ENCODE measurements at places on chromosomes 3 and 15.

GRCh38 chr3:98735761-98736269 is 27.3 kb upstream of the ST3GAL6 start:
- peaks cover 15% of the 10 kb centered on the region for H3K4me1 ChIP-seq
- peaks cover 63% of the 10 kb centered on the region for H3K27me3 ChIP-seq
- no peaks in the 10 kb centered on the region for H3K36me3 ChIP-seq
- no peak for DNase-seq

- no peak for DNase-seq
- no peaks in the 10 kb centered on the region for H3K36me3 ChIP-seq
- H3K27ac ChIP-seq, result no peak overlapping the region
- no peaks in the 10 kb centered on the region for H3K27me3 ChIP-seq
- H3K4me3 ChIP-seq, result no peak overlapping the region
- H3K4me1 ChIP-seq, result no peaks in the 10 kb centered on the region
Observed at GRCh38 chr3:169173231-169173630, 490.3 kb downstream of the MECOM start.

DNA sequence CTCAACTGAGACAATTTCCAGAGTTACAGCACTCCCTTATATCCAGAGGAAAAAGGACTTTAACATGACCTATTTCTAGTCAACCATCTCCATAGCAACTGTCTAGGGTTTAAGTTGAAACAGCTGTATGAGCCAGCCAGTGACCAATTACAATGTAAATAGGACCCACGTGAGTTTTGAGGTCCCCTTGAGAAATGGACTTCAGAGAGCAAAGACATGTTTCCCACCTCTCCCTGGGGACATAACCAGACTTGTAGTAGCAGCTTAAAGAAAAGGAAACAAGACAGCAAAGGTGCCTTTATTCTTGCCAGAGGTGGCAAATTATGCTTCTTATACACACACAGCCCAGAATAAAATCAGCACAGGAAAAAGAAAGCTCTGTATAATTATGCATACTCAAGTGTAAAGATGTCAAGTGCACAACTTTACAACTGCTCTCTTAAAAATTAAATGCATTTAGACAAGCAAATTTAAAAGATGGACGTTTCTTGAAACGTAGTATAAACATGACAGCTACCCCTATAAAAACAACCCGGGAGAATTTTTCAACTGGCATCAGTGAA is 40.2 kb downstream of the SUMF1 start:
- H3K4me1 ChIP-seq, result peaks cover 21% of the 10 kb centered on the region
- no peaks in the 10 kb centered on the region for H3K27me3 ChIP-seq
- no peak overlapping the region for H3K4me3 ChIP-seq
- no peak for DNase-seq
- H3K27ac ChIP-seq, result no peak overlapping the region
- H3K36me3 ChIP-seq, result peaks cover 14% of the 10 kb centered on the region

DNA sequence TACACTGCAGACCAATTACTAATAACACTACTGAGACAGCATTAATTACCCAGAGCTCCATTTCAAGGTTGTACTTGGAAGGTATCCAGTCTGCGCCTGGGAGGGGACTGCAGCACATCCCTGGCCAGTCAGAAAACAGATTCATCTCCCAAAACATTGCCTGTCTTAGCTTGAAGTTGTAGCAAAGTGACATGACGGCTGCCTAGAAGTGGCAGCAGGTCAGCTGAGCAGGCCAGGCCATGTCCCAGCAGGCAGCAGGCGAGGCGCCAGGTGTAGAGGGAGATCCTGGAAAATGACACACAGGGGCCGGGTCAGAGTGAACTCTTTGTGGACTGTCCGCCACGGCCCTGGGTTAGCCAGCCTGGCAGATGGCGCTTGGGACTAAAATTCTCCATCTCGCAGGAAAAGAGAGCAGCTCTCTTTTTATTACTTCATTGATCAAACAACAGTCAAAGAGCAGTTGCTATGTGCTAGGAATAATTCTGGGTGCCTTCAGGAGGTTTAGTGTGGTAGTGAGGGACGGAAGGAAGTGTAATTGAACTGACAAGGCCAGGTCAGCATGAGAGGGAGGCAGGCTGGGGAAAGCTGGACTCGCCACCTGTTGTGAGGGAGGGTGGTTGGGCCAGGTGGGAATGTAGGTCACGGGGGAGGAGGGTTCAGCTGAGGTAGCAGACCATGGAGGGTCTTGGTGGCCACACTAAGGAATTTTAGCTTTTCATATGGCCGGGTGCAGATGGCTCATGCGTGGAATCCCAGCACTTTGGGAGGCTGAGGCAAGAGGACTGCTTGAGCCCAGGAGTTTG is 1.3 kb upstream of the MAP6D1 start:
- peaks cover 15% of the 10 kb centered on the region for H3K4me1 ChIP-seq
- peaks cover 16% of the 10 kb centered on the region for H3K27me3 ChIP-seq
- peak overlapping the region; percentile 54 for H3K4me3 ChIP-seq
- DNase-seq, result peak; percentile 40

- peaks cover 3% of the 10 kb centered on the region for H3K27me3 ChIP-seq
- H3K36me3 ChIP-seq, result no peaks in the 10 kb centered on the region
- no peak within 1 kb of the TSS for H3K4me3 ChIP-seq
- H3K4me1 ChIP-seq, result no peaks in the 10 kb centered on the region
- no peak within 1 kb of the TSS for H3K27ac ChIP-seq
Observed at GRCh38 chr3:127287840-127288239, at the start of gene PRR20G. Gene PRR20G (minus strand): TSS chr3:127288046. CDS start chr3:127287365, 681 bp downstream.

DNA sequence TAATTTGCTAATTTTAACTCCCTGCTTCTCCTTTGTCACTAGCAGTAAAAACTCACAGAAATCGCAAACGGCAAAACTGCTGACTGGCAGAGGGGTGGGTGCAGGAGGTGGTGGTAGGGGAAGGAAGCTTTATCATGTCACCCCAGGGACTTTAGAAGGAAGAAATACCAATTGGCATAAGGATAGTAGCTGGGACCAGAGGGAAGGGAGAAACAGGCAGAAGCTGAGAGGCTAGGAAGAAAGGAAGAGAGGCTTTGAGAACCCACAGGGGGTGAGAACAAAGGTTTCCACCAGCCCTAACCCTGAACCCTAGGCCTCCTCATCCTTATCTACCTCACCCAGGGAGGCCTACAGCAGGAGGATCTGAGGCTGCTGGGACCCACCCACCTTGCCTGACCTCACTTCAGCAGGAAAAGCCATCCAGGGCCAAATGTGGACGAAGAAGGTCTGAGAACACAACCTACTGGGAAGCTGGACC is 10.7 kb downstream of the ITGB5 start:
- no peak overlapping the region for H3K27ac ChIP-seq
- DNase-seq, result no peak
- H3K36me3 ChIP-seq, result no peaks in the 10 kb centered on the region
- peaks cover 12% of the 10 kb centered on the region for H3K4me1 ChIP-seq
- H3K4me3 ChIP-seq, result no peak overlapping the region

- H3K36me3 ChIP-seq, result no peaks in the 10 kb centered on the region
- no peaks in the 10 kb centered on the region for H3K27me3 ChIP-seq
- no peak for DNase-seq
- H3K4me1 ChIP-seq, result peaks cover 72% of the 10 kb centered on the region
- H3K4me3 ChIP-seq, result no peak overlapping the region
Observed at GRCh38 chr3:4997946-4998345, 18.7 kb downstream of the BHLHE40 start.

DNA sequence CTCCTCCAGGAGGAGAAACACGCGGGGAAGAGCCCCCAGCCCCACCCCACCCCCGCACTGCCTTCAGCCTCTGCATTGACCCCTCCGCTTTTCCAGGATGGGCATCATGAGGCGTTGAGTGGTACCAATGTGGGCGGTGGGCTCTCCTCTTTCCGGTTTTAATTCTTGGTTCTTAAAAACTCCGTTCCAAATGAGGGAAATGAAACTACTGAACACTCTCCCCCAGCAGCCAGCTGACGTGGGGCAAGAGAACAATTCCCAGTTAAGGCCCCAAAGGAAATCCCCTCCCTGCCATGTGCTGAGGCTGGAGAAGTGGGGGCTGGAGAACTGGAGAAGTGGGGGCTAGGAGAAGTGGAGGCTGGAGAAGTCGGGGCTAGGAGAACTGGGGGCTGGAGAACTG is 5.3 kb upstream of the NRROS start:
- H3K27ac ChIP-seq, result no peak overlapping the region
- no peaks in the 10 kb centered on the region for H3K27me3 ChIP-seq
- H3K4me1 ChIP-seq, result peaks cover 64% of the 10 kb centered on the region
- H3K36me3 ChIP-seq, result peaks cover 9% of the 10 kb centered on the region

- H3K4me3 ChIP-seq, result no peak overlapping the region
- H3K4me1 ChIP-seq, result peaks cover 19% of the 10 kb centered on the region
- H3K36me3 ChIP-seq, result peaks cover 22% of the 10 kb centered on the region
- H3K27ac ChIP-seq, result no peak overlapping the region
Observed at GRCh38 chr3:184874709-184875644, 63.0 kb downstream of the VPS8 start.

DNA sequence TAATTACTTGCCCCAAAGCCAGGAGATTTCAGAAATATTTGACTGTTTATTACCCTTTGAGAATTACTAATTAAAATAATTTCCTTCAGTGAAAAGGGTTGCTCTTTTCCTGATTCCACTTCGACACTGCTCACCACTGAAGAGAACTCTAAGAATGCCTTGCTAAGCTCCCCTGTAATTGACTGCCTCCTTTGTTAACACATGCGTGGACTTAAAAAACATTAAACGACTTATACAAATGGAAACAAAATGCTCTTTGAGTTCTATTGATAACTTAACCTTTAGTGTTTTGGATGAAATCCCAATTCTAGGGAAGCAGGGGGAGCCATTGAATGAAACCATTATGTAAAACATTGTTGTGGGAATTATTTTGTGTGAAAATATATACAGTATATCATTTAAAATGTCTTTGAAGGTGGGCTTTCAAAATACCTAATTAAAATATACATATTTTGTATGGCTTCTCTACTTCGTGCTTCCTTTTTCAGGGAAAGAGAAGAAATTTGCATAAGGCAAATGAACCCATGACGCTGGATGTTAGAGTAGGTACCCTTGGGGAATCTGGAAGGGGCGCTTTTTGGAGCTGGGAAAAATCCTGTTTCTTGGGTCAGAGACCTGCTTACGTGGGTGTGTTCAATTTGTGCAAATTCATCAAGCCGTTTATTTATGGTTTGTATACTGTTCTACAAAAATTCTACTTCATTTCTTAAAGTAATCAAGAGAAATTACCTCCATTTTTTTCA is 64.2 kb downstream of the WWTR1 start:
- peaks cover 2% of the 10 kb centered on the region for H3K27me3 ChIP-seq
- H3K4me1 ChIP-seq, result no peaks in the 10 kb centered on the region
- H3K36me3 ChIP-seq, result no peaks in the 10 kb centered on the region
- no peak overlapping the region for H3K27ac ChIP-seq

Data from activated CD8-positive, alpha-beta memory T cell treated with anti-CD3 and anti-CD28 coated beads, Interleukin-2, amount 10 ng/mL, durations not matched to agents 7 days and 5 days (primary cell).